Non-pigmented ciliary epithelial cell (primary cell): ENCODE measurements at places on chromosomes 7 and 10.

- no peak for DNase-seq
These were observed 162.5 kb downstream of the REEP3 start for GRCh38 chr10:63683686-63684085.

GRCh38 chr7:30027065-30027456 is 559 bp upstream of the FKBP14 start:
- DNase-seq, result no peak

DNA sequence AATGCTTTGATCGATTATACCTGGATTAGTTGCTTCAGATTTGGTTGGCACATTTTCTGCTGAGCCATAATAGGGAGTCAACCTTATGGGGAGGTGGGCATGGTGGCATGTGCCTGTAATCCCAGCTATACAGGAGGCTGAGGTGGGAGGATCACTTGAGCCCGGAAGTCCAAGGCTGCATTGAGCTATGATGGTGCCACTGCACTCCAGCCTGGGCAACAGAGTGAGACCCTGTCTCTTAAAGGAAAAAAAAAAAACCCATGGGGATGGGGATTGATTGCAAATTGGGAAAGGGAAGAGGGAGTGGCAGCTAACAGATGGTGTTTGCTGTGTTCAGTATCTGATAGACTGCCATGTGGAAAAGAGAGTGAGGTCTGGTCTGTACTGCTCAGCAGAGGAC is 11.1 kb downstream of the STK17A start:
- no peak for DNase-seq

DNA sequence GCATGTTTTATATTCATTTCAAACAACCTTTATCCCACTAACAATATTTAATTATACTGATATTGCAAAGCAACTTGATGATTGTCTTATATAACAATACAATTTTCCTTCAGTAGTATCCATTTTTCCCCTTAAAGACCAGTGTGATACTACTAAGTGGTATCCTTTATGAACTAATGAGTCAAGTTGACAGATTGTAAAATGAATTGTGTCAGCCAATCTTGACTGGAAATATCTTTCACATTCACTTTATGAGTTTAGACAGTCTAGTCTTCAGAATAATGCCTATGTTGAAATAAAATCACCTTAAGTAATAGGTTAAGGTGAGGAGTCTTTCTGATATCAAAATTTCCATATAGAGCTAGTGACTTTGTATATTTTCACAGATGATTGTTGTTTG is 950.0 kb upstream of the CELF2 start:
- no peak for DNase-seq

GRCh38 chr10:104893701-104894100 is 252.6 kb downstream of the SORCS3 start:
- DNase-seq, result no peak

DNA sequence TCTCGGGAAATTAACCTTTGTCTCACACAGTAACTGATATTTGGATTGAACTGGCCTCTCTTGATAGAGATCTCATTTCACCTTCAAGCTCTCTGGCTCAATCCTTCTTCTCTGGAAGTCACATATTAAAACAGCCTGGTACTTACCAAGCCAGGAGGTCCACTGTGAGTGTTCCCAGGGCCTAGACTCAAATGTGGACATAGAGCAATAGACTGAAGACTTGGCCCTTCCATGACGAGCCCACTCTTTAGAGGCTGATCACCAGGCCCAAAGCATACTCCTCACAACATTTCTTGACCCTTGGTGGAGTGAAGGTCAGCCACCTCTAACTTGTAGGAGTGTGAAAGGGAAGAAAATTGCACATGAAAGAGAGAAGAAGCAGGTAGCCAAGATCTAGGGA is 38.5 kb downstream of the COL1A2 start:
- no peak for DNase-seq

DNA sequence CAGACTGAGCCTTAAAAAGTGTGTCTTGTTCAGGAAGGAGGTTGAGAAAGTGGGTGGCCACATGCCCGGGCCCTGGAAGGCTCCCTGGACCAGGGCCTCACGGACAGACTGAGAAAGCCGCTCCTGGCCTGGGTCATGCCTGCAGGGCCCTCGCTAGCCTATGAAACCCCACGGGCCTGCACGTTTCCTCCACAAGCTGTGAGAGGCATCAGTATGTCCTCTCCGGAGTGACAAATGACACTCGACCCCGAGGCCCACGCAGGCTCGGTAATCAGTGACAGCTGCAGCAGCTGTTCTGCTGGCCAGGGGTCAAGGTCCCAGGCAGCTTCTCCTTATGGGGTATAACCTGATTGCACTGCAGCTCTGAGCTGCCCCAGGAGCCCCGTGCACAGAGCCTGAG is 47.6 kb downstream of the ASB13 start:
- no peak for DNase-seq

- no peak for DNase-seq
These were observed 47.4 kb downstream of the ZMYND11 start for GRCh38 chr10:182441-183201.

DNA sequence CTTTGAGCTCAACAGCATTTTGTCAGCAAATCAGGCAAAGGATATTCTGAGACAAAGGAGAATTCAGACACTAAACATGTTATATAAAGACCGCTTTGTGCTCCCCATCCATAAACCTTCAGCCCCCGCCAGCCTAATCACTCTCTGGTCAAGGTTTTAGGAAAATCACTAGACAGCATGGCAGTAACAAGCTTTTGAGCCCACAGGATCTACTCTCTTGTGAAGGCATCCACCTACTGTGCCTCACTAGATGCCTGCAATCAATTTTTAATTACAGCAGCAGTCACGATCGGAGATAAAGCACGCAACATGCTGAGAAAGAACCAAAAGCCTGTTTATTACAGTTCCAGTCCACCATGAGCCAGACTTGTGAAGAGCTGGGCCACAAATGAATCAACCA is 19.1 kb downstream of the PDE1C start:
- no peak for DNase-seq

GRCh38 chr7:106277976-106278375 is 6.8 kb downstream of the NAMPT start:
- DNase-seq, result no peak

DNA sequence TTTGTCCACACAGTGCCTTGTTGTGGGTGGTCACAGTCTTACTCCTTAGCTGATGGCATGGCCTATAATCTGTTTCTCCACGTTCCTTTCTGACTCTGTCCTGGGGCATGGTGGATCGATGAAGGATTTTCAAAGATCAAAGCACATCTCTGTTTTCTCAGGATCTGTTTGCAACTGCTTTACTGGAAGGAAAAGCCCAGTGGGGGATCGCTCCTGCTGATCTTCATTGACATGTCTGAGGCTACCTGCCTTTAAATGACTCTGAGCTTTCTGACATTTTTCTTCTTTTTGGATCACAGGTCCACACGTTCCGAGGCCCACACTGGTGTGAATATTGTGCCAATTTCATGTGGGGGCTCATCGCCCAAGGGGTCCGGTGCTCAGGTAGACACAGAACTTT is 68.0 kb upstream of the PRR15 start:
- DNase-seq, result no peak

GRCh38 chr10:75181073-75181472 is 29.5 kb upstream of the VDAC2 start:
- no peak for DNase-seq

GRCh38 chr10:106873770-106874603 is 290.5 kb downstream of the SORCS1 start:
- DNase-seq, result no peak

DNA sequence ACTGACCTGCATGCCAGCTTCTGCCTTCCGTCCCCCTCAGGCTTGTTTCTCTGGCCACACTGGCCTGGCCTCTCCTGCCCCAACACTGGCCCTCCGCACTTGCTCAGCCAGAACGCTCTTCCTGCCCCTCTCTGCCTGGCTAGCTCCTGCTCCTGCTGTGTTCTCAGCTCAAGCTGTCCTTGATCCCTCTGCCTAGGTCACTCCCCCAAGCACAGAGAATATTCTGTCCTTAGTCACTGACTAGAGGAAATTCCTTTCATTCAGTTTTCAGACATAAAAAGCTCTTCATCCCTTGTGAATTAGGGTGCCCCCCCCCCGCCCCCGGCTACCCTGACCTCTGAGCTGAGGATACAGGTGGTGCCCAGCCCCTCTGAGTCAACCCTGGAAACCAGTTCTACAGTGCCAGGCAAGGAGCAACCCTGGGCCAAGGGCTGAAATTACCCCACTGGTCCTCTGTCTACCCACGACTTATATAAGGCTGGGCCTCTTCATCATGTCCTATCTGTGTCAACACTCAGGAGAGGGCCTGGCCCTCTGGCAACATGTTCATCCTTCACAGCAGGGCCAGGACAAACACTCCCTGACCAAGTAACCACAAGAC is 6.6 kb upstream of the SGPL1 start:
- DNase-seq, result no peak

DNA sequence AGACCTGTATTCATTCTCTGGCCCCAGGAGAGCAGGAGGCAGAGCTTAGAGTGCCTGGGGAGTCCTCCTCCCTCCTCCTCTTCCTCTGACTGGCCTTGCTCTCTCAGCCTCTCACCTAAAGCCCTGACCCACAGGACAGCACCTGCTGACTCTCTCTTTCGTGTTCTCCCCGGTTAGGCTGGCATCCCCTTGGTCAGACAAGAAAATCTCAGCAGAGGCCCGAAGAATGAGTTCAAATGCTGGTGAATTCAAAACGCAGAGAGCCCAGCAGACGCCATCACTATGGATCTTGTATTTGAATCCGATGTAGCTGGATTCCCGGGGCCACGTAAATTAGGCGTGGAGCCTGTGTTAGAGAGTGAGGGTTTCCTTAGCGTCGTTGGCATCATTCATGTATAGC is 255.3 kb downstream of the KLF6 start:
- no peak for DNase-seq
